ENCODE measurements at places on chromosomes 6 and 20.

DNA sequence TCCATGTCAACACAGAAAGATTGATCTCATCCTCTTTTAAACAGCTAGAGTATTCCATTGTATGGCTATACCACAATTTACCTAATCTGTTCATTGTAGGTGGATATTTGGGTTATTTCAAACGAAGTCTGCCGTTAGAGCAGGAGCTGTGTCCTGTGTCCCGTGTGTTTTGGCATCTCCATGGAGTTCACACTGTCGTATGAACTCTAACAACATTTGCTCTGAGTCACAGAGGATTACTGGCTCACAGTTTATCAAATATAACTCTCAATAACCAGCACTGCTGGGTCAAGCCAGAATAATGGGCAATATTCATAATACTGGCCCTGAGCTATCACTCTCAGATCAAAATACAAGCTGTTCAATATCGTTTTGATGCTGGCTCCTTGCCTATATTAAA, 16.4 kb downstream of the TRAM2 start:
- no peak for DNase-seq

- DNase-seq, result no peak
Observed at GRCh38 chr20:21982559-21982958, 277.1 kb downstream of the PAX1 start.

GRCh38 chr20:50541606-50542041, 31.4 kb downstream of the PTPN1 start:
- DNase-seq, result no peak

- DNase-seq, result no peak
Observed at GRCh38 chr20:41621421-41621820, 3.2 kb upstream of the CHD6 start.

- DNase-seq, result no peak
Observed at GRCh38 chr6:16184129-16184528, 54.3 kb upstream of the GMPR start.

DNA sequence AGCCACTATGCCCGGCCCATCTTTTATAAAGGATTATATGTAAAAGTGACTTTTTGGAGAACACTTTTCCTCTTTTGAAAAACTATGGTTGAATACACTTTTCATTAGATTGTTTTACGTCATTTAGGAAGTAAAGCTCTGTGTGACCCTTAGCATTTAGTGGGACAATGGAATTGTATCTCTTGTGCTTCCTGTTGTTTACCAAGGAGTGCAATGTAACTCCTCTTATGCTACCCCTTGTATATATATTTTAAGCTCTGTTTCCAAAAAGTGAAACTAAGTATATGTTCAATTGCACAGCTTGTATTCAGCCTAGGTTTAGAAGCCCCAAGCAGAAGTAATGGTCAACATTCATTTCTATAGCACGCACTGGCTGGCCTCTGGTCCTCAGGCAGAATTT, 183.1 kb upstream of the CITED2 start:
- DNase-seq, result no peak

GRCh38 chr6:38021029-38021428, 201.5 kb downstream of the ZFAND3 start:
- no peak for DNase-seq

- DNase-seq, result no peak
Observed at GRCh38 chr6:5446362-5447075, 185.2 kb downstream of the FARS2 start.

DNA sequence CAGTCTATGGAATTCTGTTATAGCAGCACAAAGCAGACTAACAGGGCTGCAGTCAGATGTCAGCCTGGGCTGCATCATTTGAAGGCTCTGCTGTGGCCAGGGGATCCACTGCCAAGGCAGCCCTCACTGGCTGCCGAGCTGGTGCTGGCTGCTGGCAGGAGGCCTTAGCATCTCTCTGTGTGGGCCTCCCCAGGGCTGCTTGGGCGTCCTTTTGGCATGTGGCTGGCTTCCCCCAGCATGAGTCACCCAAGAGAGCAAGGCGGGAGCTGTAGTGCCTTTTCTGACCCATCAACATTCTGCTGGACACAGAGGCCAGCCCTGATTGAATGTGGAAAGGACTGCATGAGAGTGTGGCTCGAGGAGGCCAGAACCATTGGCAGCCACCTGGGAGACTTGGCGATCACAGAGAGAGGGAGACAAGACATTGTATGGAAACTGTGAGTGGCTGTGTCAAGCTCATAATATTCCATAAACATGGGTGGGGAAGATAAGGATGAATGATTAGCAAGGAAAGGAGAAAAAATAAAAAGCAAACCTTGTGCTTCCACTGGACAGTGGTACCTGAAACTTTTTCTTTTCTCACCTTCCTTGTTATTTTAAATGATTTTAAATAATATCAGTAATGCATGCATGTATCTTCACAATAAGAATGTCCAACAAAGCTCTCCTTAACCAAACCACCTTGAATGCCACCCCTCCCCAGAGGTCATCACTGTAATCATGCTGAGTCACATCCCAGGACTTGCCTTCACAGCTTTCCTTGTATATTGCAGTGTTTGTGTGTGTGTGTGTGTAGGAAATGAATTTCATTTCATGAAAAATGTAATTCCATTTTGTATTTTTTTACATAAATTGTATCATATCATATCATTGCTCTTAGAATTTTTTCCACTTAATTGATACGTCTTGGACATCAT, 55.0 kb upstream of the VSX1 start:
- DNase-seq, result no peak

- DNase-seq, result no peak
Observed at GRCh38 chr20:45937765-45938164, 3.3 kb downstream of the PCIF1 start.

DNA sequence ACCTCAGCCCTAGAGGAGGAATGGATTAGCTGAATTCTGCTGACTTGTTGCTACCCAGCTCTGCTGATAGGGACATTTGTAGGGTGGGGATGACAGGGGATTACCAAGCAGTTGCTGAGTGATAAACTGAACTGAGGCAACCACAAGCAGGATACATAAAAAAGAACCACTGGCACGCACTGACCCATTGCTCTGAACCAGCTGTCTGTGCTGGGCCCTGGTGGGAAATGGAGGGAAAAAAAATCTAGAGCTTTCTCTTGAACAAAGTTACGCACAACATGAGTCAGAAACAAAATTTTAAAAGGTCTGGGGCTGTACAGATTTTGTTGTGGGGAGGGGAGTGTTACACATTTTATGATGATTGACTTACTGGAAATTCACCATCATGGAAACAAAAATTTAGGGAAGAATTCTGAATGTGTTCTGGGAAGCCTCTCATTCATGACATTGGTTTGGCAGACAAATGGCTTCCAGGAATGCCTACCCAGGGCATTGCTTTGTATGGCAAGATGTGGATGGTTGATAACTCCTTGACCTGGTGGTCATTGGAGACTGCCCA, 37.7 kb downstream of the FOXO3 start:
- peak; percentile 30 for DNase-seq

GRCh38 chr20:40414843-40415615, 274.0 kb downstream of the MAFB start:
- DNase-seq, result no peak

DNA sequence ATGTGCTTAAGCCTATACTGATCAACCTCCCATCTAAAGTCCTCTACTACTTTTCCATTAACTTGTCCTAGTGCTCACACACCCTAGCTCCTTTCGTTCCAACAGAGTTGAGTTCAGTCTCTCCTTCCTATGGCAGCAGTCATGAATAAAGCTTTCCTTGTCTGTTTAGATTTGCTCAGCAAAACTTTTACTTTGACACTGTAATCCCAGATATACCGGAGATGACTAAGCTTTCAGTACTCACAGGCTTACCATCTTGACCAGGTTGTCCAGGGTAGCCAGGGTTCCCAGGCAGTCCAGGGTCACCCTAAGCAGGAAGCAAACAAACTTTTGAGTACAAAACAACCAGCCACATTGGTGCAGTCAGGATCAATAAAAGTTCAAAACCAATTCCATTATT, 90.7 kb downstream of the COL21A1 start:
- no peak for DNase-seq

GRCh38 chr6:87762116-87762515, 60.1 kb upstream of the AKIRIN2 start:
- no peak for DNase-seq

GRCh38 chr6:138371452-138371711, 6.3 kb upstream of the SMIM28 start:
- no peak for DNase-seq

DNA sequence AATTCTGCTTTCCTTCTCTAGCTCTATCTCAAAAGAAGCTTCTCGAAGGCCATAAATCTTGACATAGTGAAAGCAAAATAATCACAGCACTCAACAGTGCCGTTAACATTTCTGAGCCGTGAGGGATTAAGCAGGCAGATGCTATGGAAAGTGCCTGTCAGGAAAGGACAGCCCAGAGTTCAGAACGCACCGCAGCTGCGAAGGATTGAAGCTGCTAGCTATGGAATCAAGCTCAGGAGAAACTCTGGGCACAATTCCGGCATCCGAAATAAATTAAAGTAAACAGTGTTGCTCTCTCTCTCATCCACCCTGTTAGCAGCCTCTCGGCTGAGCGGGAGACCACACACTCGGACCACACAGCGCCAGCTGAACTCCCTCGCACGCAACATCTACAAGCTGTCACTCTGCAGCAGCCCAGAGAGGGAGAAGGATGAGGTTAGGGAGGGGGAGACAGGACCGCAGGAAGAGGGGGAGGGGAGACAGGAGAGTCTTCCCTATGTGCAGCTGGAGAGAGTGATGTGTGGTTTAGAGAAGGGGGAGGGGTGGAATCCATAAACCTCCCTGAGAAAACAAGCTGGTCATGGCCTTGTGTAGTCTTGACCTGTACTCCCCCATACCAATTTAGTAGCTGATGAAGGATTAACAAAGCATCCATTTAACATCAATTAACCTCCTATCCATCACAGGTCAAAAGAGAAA, 9.0 kb downstream of the EXOC2 start:
- DNase-seq, result peak; percentile 45

DNA sequence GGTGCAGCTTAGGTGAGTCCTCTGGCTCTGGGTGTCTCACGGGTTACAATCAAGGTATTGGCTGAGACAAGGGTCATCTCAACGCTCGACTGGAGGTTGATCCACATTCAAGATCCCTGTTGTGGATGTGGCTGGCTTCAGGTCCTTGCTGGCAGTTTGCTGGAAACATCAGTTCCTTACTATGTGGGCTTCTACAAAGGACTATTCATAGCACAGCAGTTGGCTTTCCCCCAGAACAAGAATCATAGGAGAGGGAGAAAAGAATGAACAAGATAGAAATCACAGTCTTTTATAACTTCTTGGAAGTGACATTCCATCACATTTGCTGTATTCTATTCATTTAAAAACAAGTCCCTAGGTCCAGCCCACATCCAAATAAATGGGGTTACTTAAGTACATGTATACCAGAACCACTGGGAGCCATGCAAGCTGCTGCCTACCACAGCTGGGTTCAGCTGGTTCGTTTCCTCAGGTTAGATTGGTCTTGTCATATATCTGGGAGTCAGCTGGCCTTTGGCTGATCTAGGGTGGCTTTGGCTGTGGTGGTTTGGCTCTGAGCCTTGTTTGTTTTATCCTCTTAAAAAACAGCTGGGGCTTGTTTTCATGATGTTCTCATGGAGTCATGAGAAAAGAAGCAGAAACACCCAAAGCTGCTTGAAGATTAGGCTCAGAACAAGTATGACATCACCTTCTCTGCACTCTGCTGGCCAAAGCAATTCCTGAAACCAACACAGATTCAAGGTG, 433.2 kb upstream of the SPTLC3 start:
- DNase-seq, result no peak

GRCh38 chr6:75374961-75375400, 90.4 kb upstream of the TMEM30A start:
- DNase-seq, result no peak

- no peak for DNase-seq
Observed at GRCh38 chr6:134119486-134119885, 67.1 kb upstream of the SLC2A12 start.

DNA sequence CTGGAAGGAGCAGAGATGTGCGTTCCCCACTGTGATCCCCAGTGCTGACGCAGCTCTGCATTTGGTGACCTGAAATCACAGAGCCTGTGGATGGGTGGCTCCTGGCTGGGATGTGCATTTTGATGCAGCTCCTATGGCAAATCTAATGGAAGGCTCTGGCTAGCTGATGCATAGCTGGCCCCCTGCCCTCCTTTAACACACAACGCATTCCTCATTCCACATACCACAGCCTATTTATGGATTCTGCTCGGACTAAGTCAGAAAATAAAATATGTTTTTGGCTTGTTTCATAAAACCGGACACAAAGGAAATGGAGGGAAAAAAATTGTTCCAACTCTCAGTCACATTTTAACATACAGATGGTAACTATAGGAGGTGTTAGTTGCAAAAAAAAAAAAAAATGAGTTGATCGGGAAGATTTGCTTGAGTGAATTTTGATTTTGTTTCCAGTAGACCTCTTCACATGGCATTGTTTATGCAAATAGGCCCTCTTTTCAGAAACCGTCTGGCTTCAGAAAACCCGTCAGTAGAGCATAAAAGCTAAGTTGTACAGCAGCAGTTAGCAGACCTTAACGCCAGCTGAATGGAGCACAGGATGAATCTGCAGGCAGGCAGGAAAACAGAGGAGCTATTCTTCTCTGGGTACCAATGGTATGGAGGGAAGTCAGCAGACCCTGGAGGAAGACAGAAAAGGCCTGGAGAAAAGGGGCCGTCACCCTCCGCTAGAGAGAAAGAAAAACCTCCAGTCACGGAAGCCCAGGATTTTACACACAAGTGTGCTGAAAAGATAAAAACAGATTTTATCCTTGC, 215.4 kb downstream of the HDGFL1 start:
- DNase-seq, result no peak

DNA sequence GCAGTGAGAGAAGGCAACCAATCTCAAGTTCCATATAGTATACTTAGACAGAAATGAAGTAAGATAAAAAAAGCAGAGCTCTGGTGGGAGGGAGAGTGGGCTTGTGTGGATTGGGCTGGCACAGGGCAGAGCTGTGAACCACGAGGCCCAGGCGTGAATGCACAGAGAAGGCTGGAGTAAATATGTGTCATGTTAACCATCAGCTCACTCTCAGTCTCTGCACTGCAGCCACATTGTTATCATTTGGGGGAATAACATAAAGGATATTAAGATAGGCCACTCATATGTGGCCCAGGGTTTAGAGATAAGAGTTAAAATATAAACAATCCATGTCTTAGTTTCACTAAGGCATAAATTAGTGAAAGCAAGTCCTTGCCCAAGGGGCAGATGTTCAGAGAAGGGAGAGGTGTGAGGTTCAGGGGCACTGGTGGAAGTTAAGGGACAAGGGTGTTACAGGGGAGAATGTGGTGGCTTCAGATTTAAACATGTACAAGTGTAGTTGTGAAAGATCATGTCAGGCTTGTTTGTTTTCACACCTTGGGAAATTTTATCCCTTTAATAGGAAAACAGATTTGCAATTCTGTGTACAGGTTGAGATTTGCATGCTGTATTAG, 14.4 kb downstream of the GMPR start:
- DNase-seq, result no peak

- no peak for DNase-seq
Observed at GRCh38 chr20:6014957-6015356, 38.9 kb downstream of the LRRN4 start.

All from stimulated activated naive CD8-positive, alpha-beta T cell treated with anti-CD3 and anti-CD28 coated beads, Interleukin-15, amount 100 ng/mL, for 72 hours (primary cell).